ENCODE measurements at places on chromosomes 5 and 9.

- DNase-seq: no peak
Observed at GRCh38 chr5:66440202-66440680, 156.0 kb upstream of the MAST4 start.

DNA sequence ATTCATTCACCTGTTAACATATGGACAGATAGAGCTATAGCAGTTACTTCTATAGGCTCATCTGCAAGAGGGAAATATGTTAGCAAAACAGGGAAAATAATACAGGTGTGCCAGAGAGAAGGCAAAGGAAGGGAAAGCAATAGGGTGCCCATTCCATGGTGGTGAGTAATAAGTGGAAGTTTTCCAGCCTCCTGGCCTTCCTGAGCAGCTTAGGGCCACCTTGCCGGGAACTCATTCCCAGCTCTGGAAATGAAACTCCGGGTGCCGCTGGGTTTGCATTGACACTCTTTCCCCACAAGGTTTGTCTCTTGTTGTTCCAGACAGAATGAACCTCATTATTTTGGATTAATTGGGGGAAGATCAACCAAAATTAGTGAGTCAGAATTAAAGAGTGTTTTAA, 58.4 kb downstream of the SLC1A3 start:
- no peak for DNase-seq

GRCh38 chr5:177575488-177575887, 16.5 kb upstream of the TMED9 start:
- DNase-seq: no peak

- DNase-seq: no peak
Observed at GRCh38 chr9:76873821-76874220, 32.1 kb downstream of the PRUNE2 start.

GRCh38 chr5:78816143-78816765, 167.7 kb upstream of the LHFPL2 start:
- DNase-seq: no peak

Data from SW480 (cell line).